Stimulated activated CD8-positive, alpha-beta memory T cell treated with anti-CD3 and anti-CD28 coated beads, Interleukin-15, amount 100 ng/mL, for 4 hours (primary cell): ENCODE measurements at places on chromosomes 5 and 9.

- no peak for DNase-seq
Observed at GRCh38 chr9:135794361-135794885, 92.4 kb downstream of the KCNT1 start.

DNA sequence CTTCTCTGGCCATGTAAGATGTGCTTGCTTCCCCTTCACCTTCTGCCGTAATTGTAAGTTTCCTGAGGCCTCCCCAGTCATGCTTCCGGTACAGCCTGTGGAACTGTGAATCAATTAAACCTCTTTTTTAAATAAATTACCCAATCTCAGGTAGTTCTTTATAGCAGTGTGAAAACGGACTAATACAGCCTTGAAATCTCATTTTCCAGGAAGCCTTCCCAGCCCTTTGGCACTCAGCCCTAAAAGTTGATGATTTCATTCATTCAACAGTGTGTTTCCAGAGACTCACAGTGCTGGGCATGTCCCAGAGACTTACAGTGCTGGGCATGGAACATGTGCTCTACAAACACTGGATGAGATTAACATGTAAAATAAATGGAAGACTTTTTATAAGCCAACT, 135.8 kb downstream of the DCP2 start:
- DNase-seq: no peak

DNA sequence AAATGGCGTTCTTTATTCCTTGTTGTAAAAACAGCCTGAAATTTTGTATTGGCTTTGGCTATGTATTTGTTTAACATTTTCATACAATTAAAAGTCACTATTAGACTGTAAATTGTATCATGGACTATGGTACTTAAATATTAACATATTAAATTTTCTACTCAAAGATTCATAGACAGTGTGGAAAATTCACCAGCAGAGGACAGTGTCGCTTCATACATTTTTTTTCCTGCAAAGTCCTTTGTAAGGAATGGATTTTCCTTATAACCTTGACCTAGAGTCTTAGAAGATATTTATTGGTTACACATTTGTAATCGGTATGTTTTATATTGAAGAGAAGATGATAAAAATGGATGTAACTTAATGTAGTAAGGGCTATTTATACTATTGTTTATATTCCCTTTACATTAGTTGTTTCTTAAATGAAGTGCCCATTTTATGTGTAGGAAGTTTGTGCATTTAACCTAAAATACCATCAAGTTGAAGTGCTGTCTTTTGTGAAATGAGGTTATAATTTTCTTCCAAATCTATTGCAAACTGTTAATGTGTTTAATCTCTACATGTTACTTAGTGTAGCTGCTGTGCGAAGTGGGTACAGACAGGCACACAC, 150.1 kb downstream of the KDM4C start:
- no peak for DNase-seq

DNA sequence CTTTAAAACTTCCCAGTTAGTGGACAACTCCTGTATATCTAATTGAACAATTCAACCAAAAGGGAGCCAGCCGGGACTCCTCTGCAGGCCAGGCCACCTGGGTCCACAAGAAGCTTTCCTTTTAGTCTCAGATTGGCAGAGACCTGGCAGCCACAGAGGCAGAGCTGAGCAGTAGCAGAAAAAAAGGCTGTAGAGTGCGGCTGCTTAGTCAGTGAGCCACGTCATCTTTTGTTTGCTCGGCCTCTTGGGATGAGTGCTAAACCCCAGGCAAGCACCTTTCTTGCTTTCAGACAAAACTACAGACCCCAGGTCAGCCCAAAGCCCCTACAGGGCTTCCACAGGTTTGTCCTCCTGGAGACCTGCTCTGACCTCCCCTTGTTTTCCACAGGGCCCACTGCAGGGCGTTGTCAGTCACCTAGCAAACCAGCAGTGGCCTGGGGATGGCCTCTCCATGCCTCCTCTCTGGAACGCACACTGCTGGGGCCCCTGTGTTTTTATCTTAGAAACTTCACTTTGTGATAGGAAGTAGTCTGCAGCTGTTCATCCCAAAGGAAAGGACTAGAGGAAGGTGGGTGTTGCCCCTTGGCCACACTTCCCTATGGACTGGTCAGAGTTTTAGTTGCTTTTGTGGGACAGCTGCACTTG, 49.9 kb downstream of the SHB start:
- no peak for DNase-seq

DNA sequence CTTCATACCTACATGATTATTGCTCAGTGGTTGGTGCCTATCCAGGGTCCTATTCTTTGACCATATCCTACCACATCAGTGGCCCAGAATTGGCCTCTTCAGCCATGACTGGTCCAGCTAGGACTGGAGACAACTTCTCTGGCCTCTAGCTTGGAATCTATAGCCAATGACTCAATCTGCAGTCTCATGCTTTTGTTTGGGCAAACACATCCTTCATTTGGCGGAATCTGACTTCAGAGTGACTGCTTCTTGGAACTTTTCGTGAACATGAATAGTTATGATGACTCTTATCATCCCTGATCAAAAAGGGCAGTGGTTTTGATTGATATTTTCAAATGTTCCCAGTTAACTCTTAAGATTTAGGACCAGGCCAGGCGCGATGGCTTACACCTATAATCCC, 134.1 kb downstream of the PAPPA start:
- DNase-seq: no peak

- peak; percentile 36 for DNase-seq
Observed at GRCh38 chr9:136996361-136997292, at the start of gene CLIC3. Gene CLIC3 (minus strand): TSS chr9:136996568. CDS start chr9:136996543, 25 bp downstream.

DNA sequence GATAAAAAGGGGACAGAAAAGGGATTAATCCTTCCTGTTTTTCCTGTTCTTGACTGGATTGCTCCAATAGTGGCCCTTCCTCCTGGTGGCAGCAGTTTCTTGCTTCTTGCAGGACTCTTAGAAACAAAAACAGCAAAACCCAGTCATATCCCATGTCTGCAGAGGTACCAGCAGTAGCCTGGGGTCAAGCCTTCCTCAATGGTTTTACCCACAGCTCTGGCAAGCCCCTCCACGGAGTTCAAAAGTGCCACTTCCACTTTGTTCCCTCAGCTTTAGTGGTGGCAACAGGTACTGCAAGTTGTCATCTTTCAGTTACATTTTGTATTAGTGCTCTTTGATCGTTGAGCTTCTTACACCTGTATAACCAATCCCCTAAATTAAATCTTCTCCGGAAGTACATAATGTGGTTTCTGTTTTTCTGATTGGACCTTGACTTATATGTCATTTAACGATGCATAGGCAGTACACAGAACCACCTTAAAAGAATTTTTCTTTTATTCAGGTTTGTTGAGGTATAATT, 8.7 kb upstream of the RANBP6 start:
- no peak for DNase-seq

GRCh38 chr9:2875218-2875977, 31.5 kb upstream of the PUM3 start:
- DNase-seq: no peak

DNA sequence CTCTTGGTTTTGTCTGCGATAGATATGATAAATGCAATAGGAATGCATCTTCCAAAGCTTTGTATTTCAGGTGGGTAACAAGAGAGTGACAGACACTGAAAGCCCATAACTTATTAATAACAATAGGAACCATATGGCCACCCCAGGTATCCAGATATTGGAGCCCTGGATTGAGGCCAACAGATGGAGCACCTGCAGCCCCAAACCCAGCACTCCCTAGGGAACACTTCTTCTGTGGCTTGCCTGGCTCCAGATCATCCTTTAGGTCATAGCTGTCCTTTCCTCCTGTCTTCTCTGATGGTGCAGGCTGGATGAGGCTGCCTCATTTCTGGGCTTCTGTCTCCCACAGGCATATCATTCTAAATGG, 5.0 kb upstream of the IL3 start:
- DNase-seq: no peak

DNA sequence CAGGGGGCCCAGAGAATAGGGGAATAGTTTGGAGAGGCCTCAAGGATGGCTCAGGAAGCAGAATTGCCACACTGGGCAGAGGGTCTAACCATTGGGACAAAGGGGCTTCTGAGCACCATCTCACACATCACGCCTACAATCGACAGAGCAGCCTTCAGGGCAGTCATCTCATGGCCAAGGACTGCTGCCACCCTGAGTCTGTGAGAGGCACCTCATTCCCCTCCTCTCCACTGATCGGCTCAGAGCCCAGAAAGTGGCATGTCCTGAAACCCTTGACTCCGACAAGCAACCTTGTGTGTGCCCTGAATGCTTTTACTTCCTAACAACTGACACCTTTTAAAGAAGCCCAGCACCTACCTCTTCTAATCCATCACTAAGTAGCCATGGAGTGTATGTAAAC, 128.9 kb upstream of the PTPN3 start:
- DNase-seq: no peak

DNA sequence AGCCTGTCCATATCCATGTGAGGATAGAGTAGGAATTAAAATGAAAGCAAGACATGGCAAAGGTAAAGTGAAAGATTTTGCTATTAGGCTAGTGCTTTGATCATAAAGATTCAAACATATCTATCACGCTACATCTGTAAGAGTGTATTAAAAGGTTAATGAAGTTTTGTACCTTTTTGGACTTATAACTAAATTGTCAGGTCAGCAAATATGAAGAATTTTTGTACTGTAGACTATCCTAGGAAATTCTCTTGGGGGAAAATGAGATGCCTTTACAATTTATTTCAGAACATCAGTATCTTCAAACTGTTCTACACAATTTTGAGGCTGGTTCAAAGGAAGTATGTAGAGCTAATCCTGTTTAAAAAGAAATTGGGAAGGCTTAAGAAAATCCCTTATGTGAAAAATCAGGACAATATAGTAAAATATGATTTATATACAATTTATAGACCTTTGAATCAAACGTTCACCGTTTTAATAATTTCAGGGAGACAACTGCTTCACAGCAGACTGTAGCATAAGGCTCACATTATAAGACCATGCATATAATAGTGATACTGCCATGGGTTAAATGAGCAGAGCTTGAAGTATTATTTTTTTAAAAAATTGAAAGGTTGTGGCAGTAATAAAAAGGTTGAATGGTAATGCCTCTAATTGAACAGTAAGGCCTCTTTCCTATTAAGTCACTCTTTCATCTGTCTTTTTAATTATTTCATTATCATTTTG, 639.5 kb upstream of the ARRDC3 start:
- DNase-seq: no peak

DNA sequence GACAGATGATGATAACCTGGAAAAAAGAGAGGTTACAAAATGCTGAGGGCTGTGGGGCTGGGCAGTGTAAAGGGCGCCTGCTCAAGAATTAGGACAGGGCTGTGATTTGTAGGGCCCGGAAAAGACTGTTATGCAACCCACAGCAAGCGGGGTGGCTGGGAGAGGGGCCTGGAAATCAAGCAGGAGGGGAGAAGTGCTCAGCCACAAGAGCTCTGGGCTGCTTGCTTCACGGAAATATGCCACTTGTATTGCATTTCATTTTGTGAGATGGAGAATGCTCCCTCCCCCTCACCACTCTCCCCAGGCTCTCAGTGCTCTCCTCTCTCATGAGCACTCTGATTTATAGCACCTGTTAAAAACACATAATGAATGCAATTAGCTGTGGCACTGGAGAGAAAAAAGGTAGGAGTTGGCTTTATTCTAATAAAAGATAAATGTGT, 8.4 kb upstream of the HAND1 start:
- DNase-seq: no peak

DNA sequence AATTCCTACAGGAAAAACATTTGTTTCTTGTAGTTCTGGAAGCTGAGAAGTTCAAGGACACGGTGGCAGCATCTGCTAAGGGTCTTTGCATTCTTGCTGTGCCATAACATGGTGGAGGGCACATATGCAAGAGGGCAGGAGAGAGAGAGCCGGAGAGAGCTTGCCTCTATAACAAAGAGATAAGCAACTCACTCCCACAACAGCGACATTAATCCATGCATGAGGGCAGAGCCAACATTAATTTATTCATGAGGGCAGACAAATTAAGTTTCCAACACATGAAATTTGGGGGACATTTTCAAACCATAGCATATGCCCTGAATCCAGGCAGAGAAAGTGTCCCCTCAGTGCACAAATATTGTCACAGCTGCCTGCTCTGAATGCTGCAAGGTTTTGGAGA, 4.4 kb upstream of the GTF3C5 start:
- no peak for DNase-seq

DNA sequence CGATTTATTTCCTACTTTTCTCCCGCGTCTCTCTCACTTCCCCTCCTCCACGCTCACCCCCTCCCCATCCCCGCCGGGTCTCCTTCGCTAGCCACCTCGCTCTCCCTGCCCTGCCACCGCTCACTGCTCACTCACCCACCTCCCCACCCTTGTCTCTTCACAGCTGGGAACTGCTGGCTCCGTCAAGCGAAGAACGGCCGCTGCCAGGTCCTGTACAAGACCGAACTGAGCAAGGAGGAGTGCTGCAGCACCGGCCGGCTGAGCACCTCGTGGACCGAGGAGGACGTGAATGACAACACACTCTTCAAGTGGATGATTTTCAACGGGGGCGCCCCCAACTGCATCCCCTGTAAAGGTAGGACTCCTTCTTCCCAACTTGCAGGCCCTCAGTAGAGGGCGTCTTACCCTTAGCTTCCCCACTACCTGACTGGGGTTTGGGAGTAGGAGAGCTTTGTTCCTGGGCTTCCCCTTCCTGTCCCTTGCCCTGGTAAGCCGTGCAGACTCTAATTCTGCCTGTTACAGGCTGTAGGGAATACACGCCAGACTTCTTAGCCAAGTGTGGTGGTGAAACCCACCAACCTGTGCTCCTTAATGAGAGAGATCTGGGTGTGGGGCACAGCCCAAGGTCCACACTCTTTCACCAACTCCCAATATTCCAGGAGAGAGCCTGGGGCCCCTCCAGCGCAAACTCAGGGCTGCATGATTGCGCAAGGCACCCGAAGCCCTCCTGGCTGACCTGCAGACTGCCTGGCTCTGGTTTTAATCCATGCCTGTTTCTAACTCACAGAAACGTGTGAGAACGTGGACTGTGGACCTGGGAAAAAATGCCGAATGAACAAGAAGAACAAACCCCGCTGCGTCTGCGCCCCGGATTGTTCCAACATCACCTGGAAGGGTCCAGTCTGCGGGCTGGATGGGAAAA, 2.5 kb downstream of the FST start:
- no peak for DNase-seq

DNA sequence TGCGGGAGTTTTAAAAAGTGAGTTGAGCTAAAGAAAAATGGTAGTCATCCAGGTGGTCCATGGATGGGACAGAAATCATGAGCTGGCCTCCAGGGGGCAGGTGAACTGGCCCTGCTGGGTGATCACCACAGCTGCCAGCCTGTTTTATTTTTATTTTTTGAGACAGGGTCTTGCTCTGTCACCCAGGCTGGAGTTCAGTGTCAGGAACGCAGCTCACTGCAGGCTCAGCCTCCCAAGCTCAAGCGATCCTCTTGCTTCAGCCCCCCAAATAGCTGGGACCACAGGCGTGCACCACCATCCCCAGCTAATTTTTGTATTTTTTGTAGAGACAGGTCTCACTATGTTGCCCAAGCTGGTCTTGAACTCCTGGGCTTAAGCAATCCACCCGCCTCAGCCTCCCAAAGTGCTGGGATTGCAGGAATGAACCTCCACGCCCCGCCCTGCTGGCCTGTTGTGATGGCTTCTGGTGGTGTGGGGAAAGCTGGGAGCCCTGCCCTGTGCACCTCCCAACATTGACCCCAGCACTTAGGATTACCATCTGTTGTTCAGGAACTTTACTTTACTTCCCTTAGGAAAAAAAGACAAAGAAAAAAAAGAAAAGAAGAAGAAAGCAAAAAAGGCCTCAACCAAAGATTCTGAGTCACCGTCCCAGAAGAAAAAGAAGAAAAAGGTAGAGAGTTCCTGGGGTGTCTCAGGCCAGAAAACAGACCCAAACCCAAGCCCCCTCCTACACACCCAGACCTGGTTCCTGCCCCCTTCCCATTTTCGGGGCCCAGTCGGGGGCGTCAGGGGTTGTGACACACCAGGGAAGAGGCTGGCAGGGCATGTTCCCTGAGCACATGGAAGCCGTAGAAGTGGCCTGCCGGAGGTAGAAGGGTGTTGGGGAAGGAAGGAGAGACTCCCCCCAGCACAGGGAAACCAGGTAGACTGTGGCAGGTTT, 14.7 kb downstream of the CD74 start:
- no peak for DNase-seq
